Ammon's horn (tissue), 1 donor: ENCODE measurements at places on chromosomes 5 and 9.
A peak's percentile ranks its signal among the peaks of the same experiment; 100 is the strongest.

DNA sequence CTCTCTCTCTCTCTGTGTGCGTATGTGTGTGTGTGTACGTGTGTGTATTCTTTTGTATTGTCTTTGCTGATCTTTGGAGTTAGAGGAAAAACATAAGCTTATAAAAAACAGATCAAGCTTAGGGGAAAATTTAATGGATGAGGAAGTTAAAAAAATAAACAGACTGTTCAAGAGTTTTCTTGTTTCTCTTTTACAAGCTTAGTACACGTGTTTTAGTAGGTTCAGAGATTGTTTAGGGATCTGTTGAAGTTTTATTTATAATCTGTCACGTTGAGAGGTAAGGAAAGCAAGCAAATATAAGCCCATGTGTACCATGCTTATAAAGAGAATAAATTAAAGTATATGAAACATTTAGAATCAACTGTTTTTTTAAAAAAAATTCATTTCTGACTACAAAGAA is 1470.3 kb upstream of the NUDT12 start:
- no peak for DNase-seq

GRCh38 chr9:34374905-34375552 is 1.7 kb downstream of the MYORG start:
- no peak for DNase-seq

DNA sequence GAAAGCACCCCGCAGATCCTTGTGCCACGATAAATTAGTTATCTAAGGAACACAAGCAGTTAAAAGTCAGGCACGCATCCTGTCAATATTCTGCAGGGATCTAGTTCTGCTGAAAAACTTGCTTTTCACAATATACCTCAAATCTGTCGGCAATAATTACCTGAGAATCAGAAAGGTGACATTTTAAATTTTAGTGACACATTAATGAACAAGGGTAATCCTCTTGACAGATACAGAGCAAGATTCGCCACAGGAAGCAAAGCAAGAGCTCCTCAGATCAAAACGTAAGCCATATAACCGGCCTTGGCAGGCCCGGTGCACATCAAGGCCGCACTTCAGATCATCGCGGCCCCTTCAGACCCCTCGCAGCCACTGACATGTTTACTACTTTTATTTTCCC is 185.7 kb downstream of the ATPSCKMT start:
- no peak for DNase-seq

GRCh38 chr9:86456416-86456815 is 102.2 kb upstream of the TUT7 start:
- no peak for DNase-seq

DNA sequence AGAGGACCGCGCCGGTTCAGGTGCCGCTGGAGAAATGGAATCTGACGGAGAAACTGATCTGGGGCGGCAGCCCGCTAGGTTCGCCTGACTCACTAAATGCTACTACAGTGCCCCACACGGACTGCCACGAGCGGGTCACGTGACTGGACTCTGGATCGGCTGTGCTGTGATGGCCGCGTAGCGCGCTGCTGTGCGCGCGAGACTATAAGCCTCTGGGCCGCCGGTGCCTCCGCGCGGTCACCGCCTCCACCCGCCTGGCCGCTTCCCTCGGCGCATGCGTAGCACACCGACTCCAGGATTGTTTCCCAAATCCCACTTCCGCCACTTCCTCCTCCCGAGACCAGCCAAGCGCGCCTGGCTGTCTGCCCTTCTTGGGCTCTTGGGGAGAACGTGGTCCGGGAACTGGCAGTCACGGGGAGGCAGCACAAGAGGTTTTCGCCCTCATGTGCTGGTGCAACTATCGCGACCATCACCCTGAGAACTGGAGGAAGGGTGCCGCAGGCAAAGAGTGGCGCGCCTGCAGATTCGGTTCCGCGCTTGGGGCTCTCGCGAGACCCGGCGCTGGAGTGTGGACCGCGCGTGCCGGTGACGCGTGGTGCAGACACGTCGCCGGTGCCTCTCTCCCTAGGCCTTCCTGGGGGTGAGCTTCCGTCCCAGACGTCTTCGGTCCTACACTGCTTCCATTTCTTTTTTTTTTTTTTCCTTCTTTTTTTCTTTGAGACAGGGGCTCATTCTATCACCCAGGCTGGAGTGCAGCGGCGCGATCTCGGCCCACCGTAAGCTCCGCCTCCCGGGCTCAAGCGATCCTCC is 35.8 kb upstream of the GLDC start:
- peak; percentile 97 for DNase-seq

DNA sequence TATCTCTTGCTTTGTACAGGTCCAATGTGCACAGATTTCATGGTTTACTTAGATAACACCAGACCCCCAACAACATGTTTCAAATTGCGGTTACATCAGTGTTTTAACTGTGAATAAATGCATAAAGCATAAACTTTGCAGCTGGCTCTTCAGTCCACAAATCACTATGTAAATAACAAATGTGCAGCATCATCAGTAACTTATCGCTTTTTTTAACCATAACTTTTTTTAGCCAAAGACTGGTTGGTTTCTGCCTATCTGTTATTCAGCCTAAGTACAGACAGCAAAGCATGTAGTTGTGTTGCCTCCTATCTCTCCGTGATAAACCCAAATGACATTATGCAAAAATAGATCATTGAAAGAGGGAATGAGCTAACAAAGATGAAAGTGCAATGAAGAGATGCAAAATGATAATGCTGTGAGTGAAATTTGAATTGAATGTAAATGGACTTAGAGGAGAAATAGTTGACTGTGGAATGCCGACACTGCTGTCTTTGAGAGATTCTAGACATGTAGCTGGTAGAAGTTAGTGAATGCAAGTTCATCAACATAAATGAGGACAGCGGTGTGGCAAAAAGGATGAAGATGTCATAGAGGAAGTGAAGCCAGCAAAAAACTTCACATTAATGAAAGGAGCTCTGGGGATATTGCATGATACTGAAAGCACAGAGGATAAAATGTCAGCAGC is 108.8 kb downstream of the PDE8B start:
- DNase-seq = no peak

- DNase-seq = no peak
Observed at GRCh38 chr9:93161786-93162562, 22.0 kb upstream of the WNK2 start.

GRCh38 chr9:107105784-107106183 is 177.3 kb upstream of the RAD23B start:
- no peak for DNase-seq

- no peak for DNase-seq
Observed at GRCh38 chr5:56350597-56351170, 117.6 kb upstream of the ANKRD55 start.

DNA sequence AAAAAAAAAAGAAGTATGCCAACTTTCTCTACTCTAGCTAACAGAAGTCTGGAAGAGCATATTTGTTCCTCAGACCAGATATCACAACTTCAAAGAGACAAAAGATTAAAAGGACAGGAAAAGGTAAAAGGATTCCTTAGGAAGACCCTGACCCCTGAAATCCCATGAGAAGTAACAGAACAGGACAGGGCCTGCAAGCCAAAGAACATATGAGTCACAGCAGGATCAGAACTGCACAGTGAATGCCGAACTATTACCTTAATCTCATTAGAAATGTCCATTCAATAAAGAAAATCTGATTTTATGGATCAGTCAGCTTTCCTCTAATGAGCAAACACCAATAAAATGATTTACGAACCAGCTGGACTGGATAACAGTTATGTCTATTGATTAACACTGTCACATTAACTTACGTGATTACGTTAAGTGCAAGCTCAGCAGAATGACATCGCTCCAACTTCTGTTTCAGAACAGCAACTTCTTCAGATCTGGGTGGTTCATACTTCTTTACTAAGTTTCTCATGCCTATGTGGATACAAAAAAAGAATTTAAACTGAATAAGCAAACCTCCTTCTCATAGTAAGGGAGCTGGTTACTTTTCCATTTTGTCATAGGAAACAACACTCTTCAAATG is 13.6 kb downstream of the CCNH start:
- DNase-seq = no peak

DNA sequence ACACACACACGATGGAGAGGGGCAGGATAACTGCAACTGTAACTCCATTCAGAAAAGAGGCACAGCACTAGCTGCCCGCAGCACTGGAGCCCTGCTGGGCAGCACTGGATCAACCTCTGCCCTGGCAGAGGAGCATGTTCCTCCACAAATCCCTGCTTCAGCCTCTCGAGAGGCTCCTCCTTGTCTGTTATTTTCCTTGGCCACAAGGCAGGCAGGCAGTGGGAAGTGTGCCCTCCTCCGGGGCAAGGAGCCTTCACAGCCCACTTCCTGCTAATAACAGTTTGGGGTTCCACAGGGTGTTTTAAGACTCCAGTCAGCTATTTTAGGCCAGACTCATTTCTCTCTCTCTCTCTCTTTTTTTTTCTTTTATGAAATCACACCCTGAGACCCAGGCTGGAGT is 11.8 kb downstream of the FXN start:
- DNase-seq = no peak

DNA sequence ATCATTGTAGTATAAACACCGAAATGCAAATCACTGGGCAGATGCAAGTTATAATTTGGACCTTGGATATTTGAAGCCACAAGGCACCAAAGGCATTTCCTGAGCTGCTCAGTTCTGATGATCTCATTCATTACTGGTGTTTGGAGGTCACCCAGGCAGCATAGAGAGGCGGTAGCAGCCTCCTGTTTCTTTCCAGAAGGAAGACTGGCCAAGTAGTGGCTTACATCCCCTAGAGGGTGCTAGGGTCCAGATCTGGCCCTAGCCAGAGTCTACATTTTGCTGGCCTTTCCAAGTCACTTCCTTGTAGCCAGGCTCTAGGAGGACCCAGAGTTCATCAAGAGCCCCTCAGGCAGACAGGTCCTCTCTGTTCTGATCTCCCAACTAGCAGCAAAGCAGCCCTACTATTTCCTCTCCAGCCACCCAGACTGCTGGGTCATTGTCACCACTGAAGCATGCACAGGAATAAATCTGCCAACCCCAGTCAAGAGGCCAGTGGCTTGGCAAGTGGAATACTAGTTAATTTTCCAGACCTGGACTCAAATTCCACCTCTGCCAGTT is 33.4 kb upstream of the TTC1 start:
- no peak for DNase-seq

DNA sequence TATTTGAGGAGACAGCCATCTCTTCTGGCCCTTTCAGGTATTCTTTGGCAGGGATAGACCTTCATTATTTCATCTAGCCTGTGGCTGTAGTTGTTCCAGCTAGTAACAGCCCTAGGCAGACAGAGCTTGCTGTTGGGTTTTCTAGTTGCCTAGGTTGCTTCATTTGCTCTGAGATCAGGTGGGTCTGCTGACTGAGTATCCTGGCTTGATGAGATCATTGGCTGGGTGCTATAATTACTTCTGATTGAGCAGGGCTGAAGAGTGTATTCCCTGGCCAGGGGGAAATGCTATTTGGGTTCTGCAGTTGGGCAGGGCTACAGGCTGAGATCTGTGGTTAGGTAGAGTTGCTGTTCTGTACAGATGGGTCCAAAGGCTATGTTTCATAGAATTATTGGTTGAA is 456.1 kb downstream of the PSAT1 start:
- DNase-seq = no peak

GRCh38 chr5:144151026-144151425 is 19.4 kb downstream of the YIPF5 start:
- DNase-seq = no peak

DNA sequence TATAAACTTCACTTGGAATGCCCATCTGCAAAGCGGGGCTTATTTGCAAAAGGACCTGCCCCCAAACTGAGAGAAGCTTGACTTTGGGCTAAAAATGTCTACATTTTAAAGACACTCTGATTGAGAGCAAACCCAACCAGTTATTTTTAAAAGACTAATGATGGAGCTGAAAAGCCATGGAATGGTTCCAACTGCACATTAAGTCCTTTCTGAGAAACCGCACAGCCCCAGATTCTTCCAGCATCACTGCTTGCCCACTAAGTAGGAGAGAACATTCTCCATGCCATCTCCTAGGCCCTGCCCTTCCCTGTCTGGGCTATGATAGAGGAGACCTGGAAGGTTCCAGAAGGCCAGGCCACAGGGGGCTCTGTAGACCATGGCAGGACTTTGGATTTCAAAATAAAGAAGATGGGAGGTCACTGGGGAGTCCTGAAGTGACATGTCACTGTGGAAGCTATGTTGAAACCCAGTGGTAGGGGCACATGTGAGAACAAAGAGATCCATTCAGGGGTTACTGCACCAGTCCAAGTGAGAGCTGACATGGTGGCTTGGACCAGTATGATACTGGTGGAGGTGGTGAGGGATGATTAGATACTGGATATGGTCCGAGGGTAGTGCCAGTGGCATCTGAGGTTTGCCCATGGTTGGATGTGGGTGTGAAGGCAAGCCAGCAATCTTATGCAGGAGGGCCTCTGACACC is 179.2 kb downstream of the DAB2IP start:
- no peak for DNase-seq

DNA sequence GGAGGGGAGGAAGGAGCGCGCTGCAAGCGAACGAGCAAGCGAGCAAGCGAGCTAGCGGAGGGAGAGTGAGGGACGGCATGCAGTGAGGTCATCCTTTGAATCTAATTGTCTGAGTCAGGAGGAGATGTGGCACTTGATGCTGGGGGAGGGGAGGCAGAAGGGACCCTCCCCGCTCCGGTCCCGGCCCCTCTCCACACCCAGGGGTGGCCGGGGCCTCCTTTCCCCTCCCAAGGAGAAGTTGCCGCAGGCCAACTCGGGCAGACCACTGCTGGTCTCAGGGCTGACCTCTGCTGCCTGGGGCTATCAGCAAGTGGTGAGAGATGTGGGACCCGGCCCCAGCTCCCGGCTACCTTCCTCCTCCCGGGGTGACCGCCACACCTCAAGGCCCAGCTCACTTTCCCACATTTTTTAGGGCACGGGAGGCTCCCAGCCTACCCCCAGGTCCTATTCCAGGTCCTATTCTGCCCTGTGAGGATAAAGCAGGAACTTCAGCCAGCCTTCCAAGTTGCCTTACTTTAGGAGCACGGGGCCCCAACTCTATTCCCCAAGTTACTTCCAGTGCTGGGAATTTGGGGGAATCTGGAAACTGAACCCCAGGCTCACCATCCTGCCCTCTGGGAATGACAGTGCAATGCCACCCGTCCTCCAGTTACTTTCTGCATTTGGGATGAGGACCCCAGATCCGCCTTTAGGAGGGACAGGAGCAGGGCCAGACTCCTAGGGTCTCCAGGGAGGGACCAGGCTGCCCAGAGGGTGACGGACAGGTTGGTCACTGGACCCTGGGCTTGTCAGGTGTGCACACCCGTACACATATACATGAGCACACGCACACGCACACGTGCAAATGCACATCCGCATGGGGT is 11.1 kb downstream of the CNTFR start:
- DNase-seq = peak; percentile 42

- peak; percentile 18 for DNase-seq
Observed at GRCh38 chr5:142507531-142508372, 178.1 kb downstream of the FGF1 start.

DNA sequence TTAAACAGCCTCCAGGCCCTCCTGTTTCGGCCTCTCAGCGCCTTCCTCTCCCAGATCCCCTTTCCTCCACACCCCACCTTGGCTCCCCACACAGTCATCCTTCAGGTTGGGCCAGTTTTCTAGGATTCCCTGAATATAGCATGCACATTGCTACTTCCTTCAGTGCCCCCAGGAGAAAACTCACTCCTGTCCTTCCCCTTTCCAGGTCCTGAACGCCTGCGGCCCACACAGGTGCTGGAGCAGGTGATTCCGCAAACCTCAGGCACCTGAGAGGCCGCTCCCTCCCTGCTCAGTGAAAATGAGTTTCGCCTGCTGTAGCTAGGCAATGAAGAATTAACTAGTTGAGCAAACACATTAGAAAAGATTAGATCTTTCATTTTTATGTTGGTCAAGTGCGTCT is 185.0 kb downstream of the MED10 start:
- no peak for DNase-seq
